ENCODE measurements at places on chromosomes 7 and 10.

DNA sequence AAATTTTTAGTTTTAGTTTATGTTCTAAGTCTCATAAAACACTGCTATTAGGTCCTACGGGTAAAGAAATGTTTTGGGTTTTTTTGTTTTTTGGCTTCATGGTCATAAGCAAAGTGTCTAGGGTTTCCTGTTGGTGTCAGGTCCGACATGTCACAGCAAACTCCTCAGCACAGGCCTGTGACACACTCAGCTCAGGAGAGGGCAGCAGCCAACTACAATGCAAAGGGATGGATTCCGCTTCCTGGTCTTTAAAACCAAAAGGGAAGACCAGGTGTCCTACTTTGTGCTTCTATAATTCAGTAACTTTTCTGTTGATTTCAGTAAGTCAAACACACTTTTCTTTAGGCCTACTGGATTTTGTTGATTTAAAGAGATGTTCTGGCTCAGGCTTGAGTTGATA is 83.8 kb upstream of the MACROH2A2 start:
- peak; percentile 6 for DNase-seq

DNA sequence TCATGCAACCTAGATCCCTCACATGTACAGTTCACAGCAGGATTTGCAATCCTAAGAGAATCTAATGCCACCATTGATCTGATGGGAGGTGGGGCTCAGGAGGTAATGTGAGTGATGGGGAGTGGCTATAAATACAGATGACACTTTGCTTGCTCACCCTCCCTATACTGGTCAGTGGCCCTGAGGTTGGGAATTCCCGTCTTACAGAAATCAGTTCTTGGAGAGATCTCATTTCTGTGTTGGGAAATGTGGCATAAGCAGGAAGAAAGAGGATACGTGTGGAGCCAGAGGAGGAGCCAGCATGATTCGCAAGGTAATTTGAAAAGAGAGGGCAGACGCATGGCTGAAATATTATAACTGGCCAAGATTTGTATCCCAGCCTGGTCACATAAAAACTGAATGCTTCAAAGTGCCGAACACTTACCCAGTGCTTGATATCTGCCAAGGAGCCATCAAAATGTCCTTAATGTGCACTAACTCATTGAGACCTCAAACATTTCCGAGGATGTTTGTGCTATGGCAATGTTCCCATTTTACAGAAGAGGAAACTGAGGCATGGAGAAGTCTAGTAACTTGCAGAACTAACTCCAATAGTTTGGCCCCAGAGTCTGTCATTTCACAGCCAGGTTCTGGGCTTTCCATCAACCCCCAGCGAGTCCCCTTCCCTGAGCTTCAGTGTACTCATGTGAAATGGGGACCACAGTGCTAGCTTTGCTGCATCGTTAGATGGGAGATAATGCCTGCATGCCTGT is 5.5 kb upstream of the IKZF1 start:
- DNase-seq, result no peak

GRCh38 chr10:118343115-118343514 is 991 bp upstream of the FAM204A start:
- no peak for DNase-seq

DNA sequence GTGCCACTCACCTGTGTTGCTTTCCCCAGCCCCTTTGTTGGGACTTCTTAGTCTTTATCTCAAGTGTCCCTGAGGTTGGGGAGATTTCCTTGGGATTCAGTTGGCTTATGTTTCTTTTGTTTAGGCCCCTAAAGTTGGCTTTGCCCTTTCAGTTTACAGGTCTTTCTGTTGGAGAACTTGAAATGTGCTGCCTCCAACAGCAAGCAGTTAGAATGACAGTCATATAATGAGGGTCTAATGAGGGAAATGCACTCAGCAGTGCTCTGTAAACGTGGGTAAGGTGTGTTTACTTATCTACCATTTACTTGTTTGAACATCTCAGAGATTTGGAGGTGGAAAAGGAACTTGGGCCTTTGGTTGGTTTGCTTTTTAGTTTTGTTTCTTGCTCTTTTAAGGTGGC is 191.4 kb upstream of the STK17A start:
- no peak for DNase-seq

- no peak for DNase-seq
Observed at GRCh38 chr10:12279281-12279680, 70.1 kb upstream of the CAMK1D start.

DNA sequence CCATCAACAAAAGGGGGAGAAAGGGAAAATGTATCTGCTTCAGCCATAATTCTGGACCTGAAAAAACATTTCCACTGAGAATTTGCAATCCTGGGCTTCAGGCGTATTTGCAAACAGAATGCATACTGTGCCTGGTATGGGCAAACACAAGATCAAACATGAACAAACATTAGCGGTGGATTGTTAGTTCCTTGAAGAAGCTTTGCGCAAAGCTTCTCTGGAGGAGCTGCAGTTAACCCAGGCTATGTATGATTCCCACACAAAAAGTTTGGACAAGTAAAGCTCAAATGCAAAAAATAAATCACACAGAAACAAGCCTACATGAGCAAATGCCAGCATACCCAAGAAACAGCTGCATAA is 20.4 kb upstream of the HILPDA start:
- DNase-seq, result no peak

- DNase-seq, result no peak
Observed at GRCh38 chr10:121440461-121440860, 157.8 kb downstream of the FGFR2 start.

DNA sequence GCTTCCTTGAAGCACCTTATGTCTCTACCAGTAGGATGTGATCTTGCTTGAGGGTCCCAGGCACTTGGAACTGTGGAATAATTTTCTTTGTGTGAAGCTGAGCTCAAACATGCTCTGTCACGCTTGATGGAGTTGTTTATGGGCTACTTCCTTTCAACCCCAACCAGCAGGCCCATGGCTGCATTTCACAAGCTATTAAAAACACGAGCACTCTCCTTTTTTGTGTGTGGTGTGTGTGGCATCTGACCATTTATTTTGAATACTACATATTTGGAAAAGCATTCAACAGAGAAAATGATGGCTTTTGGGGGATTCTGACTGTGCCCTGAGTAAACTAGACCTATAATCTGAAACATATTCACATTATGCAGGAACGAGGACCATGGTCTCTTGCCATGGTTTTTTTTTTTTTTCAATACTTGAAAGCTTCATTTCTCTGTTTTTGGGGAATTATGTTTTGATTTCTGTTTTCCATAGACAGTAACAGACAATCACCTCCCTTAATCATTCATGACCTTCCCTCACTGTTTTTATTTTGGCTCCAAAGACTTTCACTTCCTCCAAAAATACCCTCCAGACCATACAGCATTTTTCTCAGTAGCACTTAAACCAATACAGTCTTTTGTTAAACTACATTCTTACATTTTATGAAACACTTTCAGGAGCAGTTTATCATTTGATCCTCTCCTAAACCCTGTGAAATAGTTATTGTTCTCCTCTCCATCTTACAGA is 233.6 kb upstream of the BMPER start:
- DNase-seq, result peak; percentile 35

- no peak for DNase-seq
Observed at GRCh38 chr7:41391818-41392217, 311.1 kb downstream of the INHBA start.

GRCh38 chr7:20508109-20508508 is 107.4 kb upstream of the ABCB5 start:
- DNase-seq, result no peak

- DNase-seq, result no peak
Observed at GRCh38 chr7:90201500-90202195, 9.9 kb upstream of the STEAP2 start.

GRCh38 chr7:140230861-140231770 is 54.3 kb upstream of the KDM7A start:
- peak; percentile 74 for DNase-seq

GRCh38 chr7:8592167-8592566 is 158.8 kb downstream of the NXPH1 start:
- DNase-seq, result peak; percentile 67

GRCh38 chr10:94315975-94316464 is 46.7 kb downstream of the NOC3L start:
- DNase-seq, result no peak

DNA sequence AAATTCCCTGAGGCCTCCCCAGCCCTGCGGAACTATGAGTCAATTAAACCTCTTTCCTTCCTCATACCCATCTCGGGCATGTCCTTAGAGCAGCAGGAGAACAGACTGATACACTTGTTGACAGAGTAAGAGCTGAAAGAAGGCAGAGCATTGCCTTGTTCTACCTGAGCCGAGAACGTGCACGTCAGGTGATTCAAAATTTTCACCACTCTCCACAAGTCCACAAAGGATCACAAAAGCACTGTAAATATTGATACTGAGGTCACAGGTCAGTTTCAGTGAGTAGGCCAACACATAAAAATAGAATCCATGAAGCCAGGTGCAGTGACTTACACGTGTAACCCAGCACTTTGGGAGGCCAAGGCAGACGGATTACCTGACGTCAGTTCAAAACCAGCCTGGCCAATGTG is 27.8 kb downstream of the DCLRE1C start:
- no peak for DNase-seq

DNA sequence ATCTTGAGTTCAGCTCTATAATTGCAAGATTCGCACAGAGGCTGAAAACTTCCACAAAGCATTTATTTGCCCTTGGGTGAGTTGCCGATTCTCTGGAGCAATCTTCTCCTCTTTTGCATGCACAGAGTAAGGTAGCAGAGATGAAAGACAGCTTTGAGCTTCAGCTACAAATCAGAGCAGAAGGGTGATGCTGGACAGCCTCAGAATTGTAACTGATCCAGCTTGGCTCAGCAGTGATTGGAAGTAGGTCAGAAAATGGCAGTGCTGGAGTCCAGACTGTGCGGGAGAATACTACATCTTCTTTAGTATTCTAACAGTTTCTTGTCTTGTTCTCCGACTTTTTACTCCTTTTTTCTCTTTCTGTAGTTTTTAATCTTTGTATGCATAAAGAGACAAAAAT is 55.4 kb upstream of the CDC14C start:
- DNase-seq, result no peak

DNA sequence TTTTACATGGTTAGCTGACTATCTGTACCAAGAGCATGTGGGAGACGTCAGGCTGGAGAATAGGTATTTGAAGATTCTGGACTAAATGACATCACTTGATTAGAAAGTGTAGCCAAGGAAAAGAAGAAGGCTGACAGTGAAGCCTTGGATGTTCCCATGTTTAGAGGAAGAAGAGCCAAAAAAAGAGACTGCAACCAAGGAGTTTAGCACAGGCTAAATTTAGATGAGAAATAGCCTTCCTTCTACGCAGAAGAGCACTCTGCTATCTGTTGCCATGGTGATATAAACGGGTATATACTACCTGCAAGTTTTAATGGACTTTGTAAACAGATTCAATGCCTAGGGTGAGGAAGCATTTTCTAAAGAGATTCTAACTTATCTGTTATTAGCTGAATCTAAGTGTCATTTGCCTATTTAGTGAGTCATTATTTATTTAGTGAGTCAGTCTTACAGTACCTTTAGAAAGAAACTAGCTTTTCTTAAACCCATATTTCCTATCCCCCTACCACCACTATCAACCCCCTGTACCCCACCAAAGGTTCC is 69.8 kb downstream of the CDK6 start:
- DNase-seq, result peak; percentile 36

DNA sequence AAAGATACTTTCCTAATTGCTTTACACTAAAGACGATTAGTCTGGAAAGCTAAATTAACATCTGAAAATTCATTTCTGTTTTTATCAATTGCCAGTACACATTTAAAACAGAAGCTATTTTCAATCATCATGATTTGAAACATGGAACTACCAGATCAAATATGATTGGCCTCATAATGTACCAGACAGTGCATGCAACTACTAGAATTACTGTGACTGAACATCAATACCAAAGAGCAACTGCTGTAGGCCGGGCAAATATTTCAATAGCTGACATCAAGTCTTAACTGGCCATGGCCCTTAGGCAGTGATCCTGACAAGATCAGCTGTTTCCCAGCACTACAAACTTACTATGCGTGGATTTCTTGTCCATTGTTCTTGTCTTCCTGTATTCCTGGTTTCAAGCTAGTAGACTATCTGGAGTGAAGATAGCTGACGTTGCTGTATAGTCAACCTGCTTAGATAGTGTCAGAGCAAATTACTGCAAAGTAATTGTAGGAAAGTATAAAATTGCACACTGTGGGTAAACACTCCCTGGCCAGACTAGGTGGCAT is 21.7 kb upstream of the WNT16 start:
- DNase-seq, result no peak

DNA sequence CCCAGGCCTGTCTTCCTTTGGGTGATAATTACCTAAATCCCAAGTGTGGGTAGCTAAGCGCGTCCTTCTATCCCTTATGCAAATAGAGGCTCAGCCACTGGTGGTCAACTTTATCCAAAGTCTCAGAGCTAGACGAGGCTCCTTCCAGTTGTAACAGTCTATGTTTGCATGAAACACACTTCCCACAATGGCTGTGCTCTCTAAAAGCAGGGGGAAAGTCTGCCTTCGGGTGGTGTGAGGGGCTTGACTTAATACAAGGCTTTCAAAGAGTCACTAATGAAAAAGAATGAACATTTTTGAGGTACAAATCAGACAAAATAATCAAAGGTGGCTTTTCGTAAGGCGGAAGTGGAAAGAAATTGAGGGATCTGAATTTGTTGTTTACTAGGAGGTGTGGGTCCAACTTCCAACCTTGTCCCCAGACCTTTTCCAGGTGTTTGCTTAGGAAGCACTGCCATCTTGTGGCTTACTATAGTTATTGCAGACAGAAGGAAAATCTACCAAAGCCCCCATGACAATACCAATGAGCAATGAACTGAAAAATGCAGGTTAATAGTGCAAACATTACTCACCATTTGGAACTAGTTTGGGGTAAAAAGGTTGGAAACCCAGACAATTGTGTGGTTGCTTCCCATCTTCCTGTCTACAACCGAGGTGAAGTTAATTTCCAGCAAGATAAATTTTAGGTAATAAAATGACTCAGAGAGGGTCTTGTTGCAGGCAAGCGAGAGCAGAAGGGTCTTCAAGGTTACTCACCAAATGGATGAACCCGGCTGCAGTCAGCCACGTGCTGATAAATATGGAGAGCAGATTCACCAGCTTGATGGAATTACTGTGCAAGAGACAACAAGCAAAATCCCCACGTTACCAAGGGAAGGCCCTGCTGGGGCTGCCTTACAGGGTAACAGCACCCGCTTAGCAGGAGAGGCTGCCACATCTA is 525.7 kb downstream of the KCNMA1 start:
- peak; percentile 65 for DNase-seq

- DNase-seq, result no peak
Observed at GRCh38 chr10:63619426-63619825, 98.2 kb downstream of the REEP3 start.

DNA sequence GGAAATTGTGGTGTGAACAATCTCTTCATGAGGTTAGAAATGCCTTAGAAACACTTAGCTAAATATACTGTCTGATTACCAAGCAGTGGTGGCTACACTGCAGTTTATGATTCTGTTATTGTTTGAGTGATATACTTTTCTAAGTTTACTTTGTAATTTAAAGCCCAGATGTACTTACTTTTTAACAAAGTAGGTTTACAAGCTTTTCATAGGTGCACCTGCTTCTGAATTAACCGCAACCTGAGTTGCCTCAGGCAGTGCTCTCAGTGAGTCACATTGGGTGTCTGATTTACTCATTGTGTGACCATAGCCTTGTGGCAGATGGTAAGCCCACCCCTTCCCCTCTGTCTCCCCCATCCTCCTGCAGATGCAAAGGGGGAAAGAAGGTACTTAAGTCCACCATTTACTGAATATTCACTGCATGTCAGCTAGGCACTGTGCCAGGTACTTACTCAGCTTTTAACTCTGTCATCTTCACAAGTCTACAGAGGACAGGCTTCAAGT is 9.0 kb downstream of the MTURN start:
- DNase-seq, result peak; percentile 99

Measured in NCI-H1417 (cell line).